ENCODE measurements at places on chromosomes 13 and 19. TPM values are rescaled to one million over a fixed set of nuclear protein-coding genes. Genes with fewer than 3 reads are reported as not detected.

DNA sequence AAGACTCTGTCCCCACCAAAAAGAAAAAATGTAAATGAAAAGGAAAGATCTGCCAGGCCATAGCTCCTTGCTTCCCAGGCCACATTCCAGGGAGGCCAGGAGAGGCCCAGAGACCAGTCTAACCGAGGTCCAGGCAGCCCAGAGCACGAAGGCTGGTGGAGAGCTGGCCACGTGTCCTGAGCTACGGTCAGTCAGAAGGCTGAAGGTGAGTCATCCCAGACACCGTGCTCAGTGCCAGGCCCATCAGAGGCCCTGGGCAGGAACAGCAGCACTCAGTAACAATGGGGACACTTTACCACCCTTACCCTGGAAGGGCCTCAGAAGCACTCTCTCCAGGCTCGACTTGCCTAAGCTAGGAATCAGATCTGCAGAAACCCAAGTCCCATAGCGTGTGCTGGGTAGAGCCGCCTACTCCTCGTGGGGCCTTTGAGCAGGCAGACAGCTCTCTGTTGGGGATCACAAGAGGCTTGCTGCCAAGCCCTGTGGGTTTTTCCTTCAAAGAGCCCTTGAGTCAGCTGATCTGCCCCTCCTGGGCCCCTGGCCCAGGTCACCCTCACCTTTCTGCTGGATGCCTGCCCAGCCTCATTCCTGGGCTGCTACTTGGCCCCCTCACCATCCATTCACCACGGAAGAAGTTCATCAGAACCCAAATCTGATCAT, 11.6 kb upstream of the DNMT1 start:
- DNase-seq: no peak

The NLRP9 gene
- total RNA-seq: not detected

GRCh38 chr19:21612403-21612872, 107.0 kb downstream of the ZNF429 start:
- DNase-seq: no peak

- DNase-seq: no peak
These were observed 1599.2 kb downstream of the OLFM4 start for GRCh38 chr13:54627646-54628372.

DNA sequence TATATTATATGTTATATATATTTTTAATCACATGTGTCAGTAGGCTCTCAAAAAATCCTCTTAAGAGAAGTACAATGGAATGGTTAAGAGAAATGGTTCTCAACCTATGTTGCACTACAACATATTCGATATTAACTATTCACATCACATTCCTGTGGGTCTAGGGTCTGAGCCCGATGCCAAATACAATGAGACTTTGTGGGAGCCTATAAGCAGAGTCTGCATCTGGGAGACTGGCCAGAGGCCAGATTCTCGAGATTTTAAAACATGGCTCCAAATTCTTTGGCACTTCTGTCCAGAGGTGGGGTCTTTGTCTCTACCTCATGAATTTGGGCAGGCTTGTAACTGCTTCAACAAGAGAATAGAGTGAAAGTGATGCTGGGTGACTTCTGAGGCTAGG, 79.4 kb upstream of the NBEA start:
- no peak for DNase-seq

Data from Caki2 (cell line).